Activated CD4-positive, alpha-beta memory T cell treated with anti-CD3 and anti-CD28 coated beads for 36 hours (primary cell): ENCODE measurements at places on chromosomes 2 and 18. TPM values are rescaled to one million over a fixed set of nuclear protein-coding genes. Genes with fewer than 3 reads are reported as not detected.

GRCh38 chr2:240297256-240298116, 138.0 kb upstream of the GPC1 start:
- H3K27me3 ChIP-seq: peaks cover 14% of the 10 kb centered on the region
- H3K4me3 ChIP-seq: no peak overlapping the region
- no peaks in the 10 kb centered on the region for H3K36me3 ChIP-seq
- no peak for DNase-seq
- no peaks in the 10 kb centered on the region for H3K4me1 ChIP-seq

DNA sequence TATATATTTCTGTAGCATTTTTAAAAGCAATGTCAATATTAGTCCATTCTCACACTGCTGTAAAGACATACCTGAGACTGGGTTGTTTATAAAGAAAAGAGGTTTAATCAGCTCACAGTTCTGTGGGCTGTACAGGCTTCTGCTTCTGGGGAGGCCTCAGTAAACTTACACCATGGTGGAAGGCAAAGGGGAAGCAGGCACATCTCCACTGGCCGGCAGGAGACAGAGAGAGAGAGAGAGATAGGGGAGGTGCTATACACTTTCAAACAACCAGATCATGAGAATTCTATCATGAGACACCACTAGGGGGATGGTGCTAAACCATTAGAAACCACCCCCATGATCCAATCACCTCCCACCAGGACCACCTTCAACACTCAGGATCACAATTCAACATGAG, 43.1 kb downstream of the CHMP3 start:
- no peaks in the 10 kb centered on the region for H3K27me3 ChIP-seq
- no peaks in the 10 kb centered on the region for H3K4me1 ChIP-seq
- H3K4me3 ChIP-seq: no peak overlapping the region
- no peak overlapping the region for H3K27ac ChIP-seq
- peaks cover 5% of the 10 kb centered on the region for H3K36me3 ChIP-seq

- no peak overlapping the region for H3K27ac ChIP-seq
- H3K36me3 ChIP-seq: peaks cover 2% of the 10 kb centered on the region
- H3K27me3 ChIP-seq: peaks cover 74% of the 10 kb centered on the region
- no peak overlapping the region for H3K4me3 ChIP-seq
- peaks cover 28% of the 10 kb centered on the region for H3K4me1 ChIP-seq
These were observed 3.8 kb downstream of the EN1 start for GRCh38 chr2:118843483-118844132.

GRCh38 chr2:62177392-62178049, 18.4 kb upstream of the B3GNT2 start:
- H3K27me3 ChIP-seq: no peaks in the 10 kb centered on the region
- H3K27ac ChIP-seq: no peak overlapping the region
- no peaks in the 10 kb centered on the region for H3K36me3 ChIP-seq
- H3K4me3 ChIP-seq: no peak overlapping the region
- no peaks in the 10 kb centered on the region for H3K4me1 ChIP-seq

GRCh38 chr2:12610314-12610713, 106.4 kb upstream of the TRIB2 start:
- no peak overlapping the region for H3K27ac ChIP-seq
- no peak for DNase-seq
- peaks cover 12% of the 10 kb centered on the region for H3K4me1 ChIP-seq
- H3K4me3 ChIP-seq: no peak overlapping the region

- peaks cover 5% of the 10 kb centered on the region for H3K36me3 ChIP-seq
- H3K27me3 ChIP-seq: no peaks in the 10 kb centered on the region
- no peak overlapping the region for H3K4me3 ChIP-seq
- H3K27ac ChIP-seq: no peak overlapping the region
- no peak for DNase-seq
- peaks cover 13% of the 10 kb centered on the region for H3K4me1 ChIP-seq
These were observed 513.1 kb downstream of the PARD3B start for GRCh38 chr2:205058409-205058808.

- no peak overlapping the region for H3K27ac ChIP-seq
- no peak for DNase-seq
- H3K4me1 ChIP-seq: no peaks in the 10 kb centered on the region
- H3K36me3 ChIP-seq: no peaks in the 10 kb centered on the region
- H3K4me3 ChIP-seq: no peak overlapping the region
These were observed 159.1 kb upstream of the SPATS2L start for GRCh38 chr2:200147371-200147770.

FOXD4L1 gene
- 0.12 TPM for total RNA-seq

GRCh38 chr2:18925296-18925695, 335.9 kb upstream of the NT5C1B start:
- no peak overlapping the region for H3K27ac ChIP-seq
- H3K27me3 ChIP-seq: no peaks in the 10 kb centered on the region
- H3K36me3 ChIP-seq: peaks cover 9% of the 10 kb centered on the region

ABHD3 gene
- 18.7 TPM for total RNA-seq

MAP2 gene
- total RNA-seq: 0.07 TPM

DNA sequence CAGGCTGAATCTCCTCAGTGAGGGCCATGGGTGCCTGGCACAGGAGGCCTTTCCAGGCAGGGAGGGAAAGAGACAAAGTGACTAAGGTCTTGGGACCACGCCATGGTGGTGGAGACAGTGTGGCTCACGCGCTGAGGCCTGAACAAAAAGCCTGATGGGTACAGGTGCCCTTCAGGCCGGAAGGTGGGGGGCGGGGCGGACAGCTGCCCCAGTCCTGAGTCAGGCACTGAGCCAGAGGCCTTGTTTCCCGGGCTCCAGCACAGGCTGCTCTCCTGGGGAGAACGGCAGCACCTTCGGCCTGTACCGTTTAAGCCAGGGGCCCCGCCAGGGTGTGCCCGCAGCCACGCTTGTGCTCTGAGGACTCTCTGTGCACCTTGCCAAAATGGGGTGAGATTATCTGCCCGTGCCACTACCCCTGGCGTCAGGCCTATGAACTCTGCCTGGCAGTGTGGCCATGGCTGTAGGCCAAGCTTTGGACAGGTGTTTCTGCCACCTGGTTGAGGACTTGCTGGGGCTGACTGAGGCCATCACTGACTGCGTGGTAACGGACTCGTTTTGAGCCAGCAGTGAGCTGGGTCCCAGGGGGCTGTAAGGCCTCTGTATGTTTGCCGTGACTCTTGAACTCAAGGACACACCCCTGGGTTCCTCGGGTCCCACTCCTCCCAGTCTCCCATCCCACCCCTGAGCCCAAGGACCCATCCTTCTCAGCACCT, 31.7 kb upstream of the DNMT3A start:
- H3K36me3 ChIP-seq: peaks cover 5% of the 10 kb centered on the region
- no peak overlapping the region for H3K27ac ChIP-seq
- no peak overlapping the region for H3K4me3 ChIP-seq
- H3K4me1 ChIP-seq: peaks cover 20% of the 10 kb centered on the region
- DNase-seq: no peak
- H3K27me3 ChIP-seq: no peaks in the 10 kb centered on the region

C18orf63 gene
- total RNA-seq: not detected
